ENCODE measurements at places on chromosomes 6 and 20.

DNA sequence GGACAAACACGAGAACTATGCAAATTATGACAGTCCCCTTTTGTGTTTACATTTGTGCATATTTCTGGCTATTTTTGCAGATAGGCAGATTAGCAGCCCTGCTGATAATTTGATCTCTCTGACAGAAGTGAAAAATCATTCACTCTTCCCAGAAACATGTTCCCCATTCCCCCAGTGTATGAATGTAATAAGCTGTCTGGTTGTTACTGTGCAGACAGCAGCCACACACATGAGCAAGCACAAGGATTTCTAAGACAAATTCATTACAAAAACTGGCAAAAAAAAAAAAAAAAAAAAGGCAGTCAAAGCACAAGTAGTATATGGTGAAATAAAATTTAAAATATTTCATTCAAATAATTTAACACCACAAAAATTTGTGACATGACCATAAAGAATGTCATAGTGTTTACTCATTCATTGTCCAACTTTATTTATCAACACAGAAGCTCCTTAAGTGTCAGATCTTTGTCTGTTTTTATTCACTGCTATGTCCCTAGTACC, 95.5 kb upstream of the VGLL2 start:
- no peak for DNase-seq

DNA sequence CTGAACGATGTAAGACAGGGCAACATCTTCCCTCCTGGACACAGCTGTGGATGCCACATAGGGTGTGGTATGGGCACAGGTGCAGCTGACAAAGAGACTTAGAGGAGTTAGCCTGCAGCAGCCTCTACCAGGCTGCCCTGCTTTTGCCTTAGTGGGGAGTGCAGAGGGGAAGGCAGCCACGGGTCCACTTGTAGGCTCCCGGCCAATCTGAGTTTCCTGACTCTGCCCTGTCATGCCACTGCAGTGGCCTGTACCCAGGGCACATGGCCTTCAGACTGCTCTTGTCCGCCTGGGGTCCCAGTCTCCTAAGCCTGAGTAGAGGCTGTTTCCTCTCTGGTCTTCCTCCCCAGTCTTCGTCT, 17.1 kb upstream of the CST9L start:
- DNase-seq, result no peak

GRCh38 chr6:35181933-35182612, 31.7 kb upstream of the SCUBE3 start:
- peak; percentile 17 for DNase-seq

GRCh38 chr6:105056646-105057045, 99.7 kb downstream of the LIN28B start:
- DNase-seq, result no peak

GRCh38 chr6:32112431-32112980, 3.4 kb upstream of the TNXB start:
- DNase-seq, result no peak

- no peak for DNase-seq
Observed at GRCh38 chr6:25233226-25233625, 45.9 kb upstream of the CARMIL1 start.

DNA sequence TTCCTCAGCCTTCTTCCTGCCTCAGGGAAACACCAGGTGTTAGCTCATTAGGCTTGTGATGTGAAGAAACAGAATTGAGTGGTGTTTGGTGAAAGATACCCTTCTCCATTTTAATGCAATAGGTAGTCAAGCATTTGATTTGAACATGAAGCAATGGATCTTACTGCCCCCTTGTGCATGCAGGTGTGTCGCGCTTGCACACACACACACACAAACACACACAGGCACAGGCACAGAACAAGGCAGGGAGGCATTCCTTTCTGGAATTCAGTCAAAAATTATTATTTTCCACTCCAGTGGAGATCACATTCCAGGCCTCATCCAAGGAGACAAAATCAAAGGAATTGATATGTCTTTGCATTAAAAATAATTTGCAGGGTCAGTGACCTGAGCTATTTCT, 667.0 kb upstream of the MARCKS start:
- DNase-seq, result no peak

DNA sequence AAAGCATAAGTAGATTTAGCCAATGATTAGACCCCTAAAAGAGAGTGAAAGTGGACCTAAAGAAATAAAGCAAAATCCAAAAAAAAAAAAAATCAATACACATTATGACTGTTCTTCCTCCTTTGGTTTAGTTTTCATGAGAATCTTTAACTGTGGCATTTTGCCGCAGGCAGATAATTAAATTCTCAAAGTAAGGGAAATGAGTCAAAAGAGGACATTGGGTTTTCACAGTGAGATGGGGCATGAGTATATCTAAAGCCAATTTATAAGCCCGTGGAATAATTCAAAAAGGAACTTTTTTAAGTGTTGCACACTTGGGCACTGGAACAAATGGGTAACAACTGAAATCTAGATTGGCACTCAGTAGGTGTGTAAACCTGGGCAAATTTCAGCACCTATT, 230.3 kb downstream of the PKHD1 start:
- no peak for DNase-seq

DNA sequence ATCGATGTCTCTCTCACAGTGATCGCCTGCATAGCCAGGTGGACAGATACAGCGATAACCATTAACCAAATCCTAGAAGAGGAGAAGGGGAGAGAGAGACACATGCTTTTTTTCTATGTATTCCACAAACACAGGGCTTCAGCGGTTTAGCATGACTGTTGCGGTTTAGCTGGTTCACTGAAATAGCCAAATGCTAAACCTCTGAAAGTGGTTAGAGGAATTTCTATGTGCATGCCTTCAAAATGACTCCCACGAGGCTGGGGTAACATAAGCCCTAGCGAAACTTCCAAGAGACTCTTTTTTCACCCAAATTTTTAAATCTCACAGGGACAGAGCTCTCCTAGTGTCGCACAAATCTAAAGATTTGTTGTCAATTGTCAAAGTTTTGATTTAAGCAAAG, 25.1 kb downstream of the JAG1 start:
- DNase-seq, result no peak

GRCh38 chr20:54608039-54608745, 132.8 kb downstream of the DOK5 start:
- DNase-seq, result no peak

DNA sequence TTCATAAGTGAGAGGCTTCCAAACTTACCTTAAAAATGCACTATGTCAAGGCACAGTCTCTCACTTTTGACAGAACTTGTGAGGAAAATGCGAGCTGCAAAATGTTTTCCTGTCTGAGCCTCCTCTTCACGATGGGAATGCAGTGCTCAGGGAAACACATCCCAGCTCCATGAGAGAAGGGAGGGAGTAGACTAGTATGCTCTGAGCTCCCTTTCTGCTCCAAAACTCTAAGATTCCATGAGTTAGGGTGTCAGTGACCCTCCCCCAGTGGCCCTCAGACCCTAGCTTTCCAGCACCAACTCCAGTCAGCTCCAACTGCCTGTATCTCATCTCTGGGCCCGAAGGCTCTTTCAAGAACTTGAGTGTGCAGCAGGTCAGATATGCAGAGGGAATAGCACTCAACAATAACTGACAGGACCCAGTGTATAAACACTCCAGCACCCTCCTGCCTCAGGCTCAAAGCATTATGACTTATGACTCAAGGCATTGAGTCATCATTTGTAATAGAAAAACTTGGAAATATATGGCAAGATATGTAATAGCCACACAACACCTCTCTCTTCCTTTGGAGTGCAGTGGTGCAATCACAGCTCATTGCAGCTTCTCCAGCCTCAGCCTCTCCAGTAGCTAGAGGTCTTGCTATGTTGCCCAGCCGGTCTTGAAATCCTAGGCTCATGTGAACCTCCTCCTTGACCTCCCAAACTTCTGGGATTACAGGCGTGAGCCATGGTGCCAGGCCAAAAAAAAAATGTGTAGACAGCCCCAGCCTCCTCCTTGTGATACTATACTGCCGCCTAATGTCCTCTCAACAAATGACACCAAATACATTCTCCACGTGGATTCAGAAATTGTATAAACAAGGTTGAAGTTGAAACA, 16.7 kb upstream of the ENTPD6 start:
- peak; percentile 78 for DNase-seq

DNA sequence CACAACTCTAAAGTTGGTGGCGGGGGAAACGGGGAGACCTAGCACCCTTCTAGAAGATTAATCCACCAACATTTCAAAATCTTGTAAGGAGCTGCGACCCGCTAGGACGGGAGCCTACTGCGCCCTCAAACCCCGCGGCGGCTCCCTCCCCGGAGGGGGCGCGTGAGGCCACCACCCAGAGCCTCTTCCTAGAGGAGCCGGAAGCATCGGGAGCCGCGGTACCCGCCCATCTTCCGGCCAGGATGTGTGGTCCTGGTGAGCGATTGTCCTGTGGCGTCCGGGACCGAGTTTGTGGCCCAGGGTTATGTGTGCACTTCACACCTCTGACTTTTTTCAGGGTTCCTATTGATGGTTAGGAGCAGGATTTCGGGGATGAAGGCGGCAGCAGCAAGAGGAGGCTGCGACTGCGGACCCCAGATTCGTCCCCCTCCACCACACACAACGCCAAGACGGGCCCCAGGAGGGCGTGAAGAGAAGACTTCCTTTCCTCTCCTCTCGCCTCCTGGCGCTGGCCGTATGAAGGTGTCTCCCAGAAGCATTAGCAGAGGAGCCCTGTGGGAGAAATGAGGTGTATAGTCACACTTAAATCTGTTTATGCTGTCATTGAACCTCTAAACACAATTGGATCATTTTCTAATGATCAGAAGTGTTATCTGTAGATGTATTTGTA, 10.7 kb downstream of the ZNF165 start:
- DNase-seq, result no peak

- no peak for DNase-seq
Observed at GRCh38 chr20:47265984-47266383, 90.5 kb downstream of the ZMYND8 start.

GRCh38 chr6:32140420-32141046, 10.4 kb upstream of the FKBPL start:
- no peak for DNase-seq

DNA sequence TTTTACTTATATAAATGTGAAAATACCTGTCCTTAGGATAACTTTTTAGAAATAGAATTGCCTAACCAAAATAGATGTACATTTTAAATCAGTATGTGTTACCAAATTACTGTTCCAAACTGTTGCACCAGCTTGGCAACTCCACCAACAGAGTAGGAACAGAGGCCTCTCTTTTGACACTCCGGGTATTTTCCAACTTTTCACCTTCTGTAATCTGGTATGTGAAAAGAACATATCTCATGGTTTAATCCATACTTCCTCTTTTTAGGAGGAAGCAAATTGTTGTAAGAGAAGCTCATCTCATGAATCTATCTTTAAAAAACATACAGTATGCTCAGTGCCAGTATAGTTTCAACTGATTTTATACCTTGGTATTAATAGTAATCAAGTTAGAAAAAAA, 24.9 kb downstream of the RNF144B start:
- DNase-seq, result no peak

DNA sequence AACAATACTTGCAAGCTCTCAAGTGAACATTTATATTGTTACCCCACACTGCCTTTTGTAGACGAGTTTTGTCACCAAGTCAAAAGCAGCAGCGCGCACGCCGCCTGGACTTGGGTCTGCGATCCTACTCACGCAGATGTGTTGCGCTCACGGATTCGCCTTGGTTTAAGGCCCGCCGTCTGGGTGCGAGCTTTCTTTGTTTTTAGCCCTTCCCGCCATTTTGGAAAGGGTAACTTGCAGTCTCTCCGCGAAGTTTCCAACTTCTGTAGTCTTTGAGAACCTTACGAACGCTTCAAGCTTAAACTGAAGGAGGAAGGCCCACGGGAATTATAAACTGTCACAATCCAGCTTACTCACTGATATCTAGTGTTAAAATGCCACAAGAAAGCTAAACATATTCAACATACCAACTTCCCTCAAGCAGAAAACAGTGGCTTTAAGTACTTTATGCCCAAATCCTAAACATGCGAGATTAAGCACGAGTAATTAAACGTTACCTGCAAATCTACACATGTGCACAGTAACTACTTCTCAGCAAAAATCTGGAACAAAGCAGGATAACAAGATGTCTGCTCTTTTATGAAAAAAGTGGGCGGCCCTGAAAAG, 80.4 kb upstream of the BTN3A2 start:
- DNase-seq, result peak; percentile 55

Measured in G401 (cell line).